ENCODE measurements at places on chromosomes 4 and X.

GRCh38 chr4:153131596-153131995 lies 72.6 kb upstream of the TRIM2 start:
- no peak for DNase-seq

DNA sequence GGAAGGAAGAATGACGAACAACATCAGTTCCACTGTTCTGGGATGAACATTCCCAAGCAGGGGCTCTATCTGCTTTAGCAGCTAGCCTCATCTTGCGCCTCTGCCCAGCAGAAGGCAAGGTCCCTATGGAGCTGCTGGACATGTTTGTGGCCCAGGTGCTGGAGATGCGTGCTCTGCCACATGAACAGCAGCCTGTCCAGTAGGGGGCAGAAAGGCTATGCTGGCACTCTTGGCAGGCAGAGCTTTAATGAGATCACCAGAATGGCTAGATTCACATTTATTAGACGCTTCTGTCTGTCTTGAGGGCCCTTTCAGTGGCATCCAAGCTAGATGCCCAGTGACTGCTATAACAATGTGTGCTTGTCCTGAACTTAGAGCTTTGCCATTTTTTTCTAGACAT lies 1826.0 kb downstream of the STIM2 start:
- no peak for DNase-seq

- peak; percentile 40 for DNase-seq
These were observed 30.9 kb downstream of the NIPAL1 start for GRCh38 chr4:48047421-48047844.

DNA sequence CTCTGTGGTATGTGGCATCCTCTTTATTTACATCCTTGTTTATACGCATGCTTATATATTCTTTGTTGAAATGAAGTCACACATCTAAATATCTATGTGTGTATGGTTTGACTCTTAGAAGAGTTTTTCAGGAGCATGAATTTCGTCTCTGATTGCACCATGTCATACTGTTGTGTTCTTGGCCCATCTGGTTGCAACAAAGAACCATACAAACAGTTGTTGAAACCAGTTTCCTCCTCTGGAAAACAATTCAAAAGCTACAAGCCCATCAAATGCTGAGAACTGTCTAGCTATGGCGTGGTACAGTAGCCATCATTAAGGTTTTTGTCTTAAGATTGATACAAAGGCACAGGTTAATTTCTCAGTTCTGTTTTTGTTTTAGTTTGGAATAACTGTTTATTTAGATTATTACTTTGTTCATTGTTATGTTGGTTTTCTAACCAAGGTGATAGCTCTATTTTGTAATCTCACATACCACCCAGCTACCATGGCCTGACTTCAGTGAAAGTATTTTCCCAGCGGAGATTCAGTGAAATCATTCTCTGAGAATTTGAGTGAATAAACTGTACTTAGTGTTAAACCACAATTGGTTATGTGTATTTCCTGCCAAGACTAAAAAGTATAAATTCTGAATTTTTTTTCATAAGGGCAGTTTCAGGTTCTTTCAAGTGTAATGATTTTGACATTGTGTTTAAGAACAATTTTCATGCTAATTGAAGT lies 91.0 kb downstream of the ARHGAP24 start:
- DNase-seq, result no peak

DNA sequence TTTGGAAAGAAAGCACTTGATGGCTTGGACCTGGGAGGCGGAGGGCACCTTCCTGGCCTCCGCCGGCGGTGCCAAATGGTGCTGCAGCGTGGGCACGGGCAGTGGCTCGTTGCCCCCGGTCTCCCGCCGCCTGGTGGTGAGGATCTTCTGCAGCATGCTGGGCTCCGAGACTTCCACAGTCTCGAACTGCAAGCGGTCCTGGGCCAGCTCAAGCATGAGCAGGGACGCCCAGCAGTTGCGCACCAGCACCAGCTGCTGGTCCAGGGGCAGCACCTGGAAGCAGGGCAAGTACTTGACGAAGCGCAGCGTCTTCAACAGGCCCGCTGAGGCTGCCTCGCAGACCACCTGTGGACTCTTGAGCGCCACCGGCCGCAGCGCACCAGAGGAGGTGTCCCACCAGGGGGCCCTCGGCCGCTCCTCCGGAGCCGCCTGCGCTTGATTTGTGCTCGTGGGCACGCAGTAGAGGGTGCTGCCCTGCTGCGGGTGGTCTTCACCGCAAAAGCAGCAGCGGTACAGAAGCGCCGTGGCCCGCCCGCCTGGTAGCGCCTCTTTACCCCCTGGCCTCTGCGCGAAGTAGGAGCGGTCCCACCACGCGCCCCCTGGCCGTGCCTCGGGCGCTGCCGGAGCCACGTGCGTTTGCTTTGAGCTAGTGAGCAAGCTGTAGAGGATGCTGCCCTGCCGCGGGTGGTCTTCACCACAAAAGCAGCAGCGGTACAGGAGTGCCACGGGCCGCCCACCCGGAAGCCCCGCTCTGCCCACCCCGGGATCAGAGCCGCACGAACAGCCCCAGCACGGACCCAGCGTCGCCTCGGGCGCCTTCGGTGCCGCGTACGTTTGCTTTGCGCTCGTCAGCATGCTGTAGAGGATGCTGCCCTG lies 689 bp downstream of the NR0B1 start:
- DNase-seq, result no peak

DNA sequence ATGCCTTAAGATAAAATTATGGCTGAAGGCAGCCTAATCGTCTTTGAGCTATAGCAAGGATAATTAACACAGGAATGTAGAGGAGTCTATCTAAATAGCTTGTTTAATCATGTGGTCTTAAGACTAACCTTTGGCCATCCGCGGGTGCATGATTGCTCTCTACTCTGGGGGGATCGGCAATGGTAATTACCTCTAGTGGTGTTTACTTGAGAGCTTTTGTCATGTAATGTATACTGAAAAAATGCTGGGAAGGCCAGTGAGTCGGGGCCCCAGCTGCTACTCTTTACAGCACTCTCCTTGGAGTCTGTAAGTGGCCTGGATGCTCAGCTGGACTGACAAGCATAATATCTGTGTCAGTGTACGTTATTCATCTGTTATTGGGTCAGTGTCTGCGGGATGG lies 65.5 kb upstream of the GNPDA2 start:
- DNase-seq, result no peak

GRCh38 chrX:136747003-136747986 lies 33.4 kb downstream of the ARHGEF6 start:
- peak; percentile 66 for DNase-seq

GRCh38 chrX:149540131-149540620 lies 636 bp upstream of the EOLA1 start:
- peak; percentile 91 for DNase-seq

DNA sequence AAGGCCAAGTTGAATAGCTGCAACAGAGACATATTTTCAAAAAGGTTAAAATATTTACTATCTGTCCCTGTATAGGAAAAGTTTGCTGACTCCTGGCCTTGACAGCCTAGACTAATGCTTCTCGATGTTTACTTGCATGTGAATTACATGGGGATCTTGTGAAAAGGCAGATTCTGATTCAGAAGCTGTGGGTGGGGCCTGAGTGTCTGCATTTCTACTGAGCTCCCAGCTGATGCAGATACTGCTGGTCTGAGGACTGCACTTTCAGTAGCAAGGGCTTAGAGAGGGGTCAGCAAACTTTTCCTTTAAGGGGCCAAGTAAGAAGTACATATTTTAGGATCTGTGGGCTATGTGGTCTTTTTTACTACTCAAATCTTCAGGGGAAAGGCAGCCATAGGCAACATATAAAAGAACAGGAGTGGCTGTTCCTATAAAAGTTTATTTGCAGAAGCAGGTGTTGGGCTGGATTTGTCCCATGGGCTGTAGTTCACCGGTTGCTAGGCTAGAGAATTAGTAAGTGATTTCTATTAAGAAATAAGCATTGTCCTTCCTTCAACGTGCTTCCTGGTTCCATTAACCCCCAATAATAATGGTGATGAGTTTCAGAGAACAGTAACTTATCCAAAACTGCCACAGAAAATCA lies 97.2 kb upstream of the PDE5A start:
- DNase-seq, result no peak

DNA sequence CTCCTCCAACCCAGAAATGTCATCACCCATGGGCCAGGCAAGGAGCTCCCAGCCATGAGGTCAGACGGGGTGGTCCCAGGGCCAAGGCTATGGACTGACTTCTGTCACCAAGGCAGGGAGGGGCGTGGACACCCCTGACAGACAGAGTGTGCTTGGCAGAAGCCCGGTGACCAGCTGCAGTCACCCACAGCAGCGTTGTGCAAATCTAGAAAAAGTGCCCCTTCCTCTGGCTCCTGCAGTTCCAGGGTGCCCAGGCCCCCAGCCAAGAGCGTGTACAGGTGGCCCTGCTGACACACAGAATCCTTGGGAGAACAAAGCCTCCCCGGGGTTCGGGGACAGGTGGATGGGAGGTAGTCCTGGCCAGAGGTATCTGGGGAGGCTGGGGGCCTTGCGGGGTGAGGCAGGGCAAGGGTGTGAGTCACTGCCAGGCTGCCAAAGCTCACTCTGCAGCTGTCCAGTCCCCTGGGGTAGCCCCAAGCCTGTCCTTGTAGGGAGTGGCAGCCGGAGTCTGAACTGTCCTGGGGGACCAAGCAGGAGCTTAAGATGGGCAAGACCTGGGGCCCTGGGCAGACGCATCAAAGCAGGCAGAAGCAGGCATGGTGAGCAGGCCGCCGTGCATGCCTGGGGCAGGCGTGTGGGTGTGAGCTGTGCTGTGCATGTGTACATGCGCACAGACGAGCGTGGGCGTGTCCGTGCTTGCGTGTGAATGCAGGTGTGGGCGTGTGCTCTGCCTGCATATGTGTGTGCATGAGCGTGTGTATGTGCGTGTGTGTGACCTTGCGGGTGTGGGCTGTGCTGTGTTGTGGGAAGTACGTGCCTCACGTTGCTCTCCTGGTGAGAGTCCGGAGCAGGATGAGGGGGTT lies 3.3 kb downstream of the MYL5 start:
- DNase-seq, result no peak

- DNase-seq, result no peak
These were observed 178.6 kb downstream of the ADAMTS3 start for GRCh38 chr4:72390409-72390808.

- no peak for DNase-seq
These were observed 127.6 kb downstream of the GPC3 start for GRCh38 chrX:133857640-133858269.

- DNase-seq, result no peak
These were observed 6.3 kb upstream of the TRPC5OS start for GRCh38 chrX:111869639-111870034.

GRCh38 chr4:156889616-156890594 lies 81.7 kb downstream of the PDGFC start:
- DNase-seq, result no peak

GRCh38 chr4:55411621-55412020 lies 15.9 kb downstream of the TMEM165 start:
- no peak for DNase-seq

DNA sequence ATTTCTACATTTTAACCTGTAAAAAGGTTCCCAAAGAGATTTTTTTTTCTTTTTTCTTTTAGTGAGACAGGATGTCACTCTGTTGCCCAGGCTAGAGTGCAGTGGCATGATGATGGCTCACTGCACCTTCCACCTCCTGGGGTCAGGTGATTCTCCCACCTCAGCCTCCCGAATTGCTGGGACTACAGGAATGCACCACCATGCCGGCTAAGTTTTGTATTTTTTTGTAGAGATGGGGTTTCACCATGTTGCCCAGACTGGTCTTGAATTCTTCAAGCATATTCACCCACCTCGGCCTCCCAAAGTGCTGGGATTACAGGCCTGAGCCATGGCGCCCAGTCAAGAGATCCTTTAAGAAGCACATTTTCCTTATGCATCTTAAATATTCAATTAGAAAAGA lies 12.6 kb downstream of the RHOH start:
- no peak for DNase-seq

DNA sequence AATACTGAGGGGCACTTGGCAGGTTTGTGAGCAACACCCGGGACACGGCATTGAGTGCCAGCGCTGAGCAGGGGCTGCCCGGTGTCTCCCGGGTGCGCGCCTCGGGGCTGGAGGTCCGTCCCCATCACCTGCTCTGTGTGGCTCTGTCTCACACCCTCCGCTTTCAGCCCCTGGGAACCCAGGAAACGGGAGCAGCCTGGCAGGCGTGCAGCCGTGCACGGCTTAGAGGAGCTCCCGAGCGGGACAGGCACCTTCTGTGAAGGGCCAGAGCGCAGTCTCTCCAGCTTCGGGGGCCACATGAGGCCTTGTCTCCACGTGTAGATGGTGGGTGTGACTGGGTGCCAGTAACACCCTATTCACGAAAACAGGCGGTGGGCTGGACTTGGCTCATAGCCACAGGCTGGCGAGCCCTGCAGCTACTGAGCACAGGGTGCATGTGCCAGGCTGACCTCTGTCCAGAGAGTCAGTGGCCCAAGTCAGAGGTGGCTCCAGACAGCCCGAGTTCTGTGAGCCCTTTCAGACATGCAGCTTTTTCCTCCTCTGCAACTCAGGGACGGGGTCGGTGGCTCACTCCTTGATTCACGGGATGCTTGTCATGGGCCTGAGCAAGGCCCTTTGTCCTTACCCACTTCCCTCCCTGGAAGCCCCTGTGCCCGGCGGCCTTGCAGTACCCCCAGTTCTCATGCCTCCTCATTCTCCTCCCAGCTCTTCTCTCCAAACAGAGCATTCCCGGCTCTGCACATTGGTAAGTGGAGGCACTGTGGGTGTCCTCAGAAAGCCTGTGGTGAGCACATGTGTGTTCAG lies 23.5 kb downstream of the UVSSA start:
- DNase-seq, result no peak

GRCh38 chrX:102558607-102559006 lies 40.7 kb upstream of the ARMCX5 start:
- DNase-seq, result no peak

- DNase-seq, result peak; percentile 39
These were observed 17.9 kb downstream of the COQ2 start for GRCh38 chr4:83266689-83267088.

- DNase-seq, result no peak
These were observed 8.9 kb upstream of the P2RY8 start for GRCh38 chrX:1545776-1546408.

DNA sequence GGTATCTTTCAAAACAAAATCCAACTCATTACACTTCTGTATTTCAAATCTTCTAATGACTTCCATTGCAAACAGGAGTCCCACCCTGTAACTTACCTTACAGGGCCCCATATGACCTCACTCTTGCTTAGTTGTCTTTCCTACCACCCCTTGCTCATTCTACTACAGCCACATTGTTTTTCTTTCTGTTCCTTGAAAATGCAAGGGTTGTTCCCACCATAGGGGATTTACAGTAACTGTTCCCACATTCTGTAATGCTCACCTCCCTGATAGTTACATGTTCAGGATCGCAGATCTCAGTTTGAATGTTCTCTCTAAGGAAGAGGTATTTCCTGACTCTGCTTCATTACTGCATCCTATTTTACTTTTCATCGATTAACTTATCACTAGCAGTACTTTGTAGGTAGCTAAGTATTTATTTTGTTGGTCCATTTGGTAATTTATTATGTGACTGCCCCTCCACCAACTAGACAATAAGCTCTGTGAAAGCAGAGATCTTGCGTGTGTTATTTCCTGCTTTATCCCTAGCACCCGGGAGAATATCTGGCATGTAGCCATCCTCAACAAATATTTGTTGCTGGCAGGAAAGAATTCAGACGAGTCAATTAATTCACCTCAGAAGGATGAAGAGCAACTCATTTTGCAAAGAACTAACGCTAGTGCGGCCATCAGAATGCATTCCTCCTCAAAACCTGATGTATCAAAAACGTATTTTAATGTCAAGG lies 21.4 kb downstream of the MAOB start:
- no peak for DNase-seq
